AG04450 (cell line): ENCODE measurements at places on chromosomes 2 and 18. TPM values are rescaled to one million over a fixed set of nuclear protein-coding genes. Genes with fewer than 3 reads are reported as not detected.

DNA sequence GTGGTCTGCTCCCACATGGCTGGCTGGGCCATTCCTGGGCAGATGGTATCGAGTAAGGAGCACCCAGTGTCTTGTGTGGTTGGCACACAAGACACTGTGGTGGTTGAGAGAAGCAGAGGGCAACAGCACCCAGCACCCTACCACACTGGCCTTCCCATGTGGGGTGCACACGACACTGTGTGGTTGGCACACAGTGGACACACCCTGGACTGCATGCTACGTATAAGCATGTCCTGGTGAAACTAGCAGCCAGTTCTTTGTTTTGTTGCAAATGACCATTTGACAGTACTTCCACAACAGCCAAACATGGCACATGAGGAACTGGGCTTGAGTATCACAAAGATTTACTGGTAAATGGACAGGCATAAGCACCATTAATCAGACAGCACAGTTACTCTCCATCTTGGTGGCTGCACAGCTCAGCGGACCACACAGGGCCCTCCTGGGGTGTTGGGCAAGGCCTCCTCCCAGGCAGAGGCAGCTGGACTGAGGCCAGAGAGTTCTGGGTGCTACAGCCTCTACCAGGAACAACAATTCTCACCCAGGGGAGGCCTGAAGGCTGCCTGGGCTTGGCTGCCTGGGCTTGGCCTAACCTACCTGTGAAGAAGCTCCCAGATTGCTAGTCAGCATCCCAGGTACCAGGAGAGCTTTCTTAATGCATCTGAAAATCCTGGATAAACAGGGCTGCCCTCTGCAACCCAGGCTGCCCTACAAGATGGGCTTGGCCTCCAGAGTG is 59.3 kb upstream of the ALPP start:
- DNase-seq = no peak

DNA sequence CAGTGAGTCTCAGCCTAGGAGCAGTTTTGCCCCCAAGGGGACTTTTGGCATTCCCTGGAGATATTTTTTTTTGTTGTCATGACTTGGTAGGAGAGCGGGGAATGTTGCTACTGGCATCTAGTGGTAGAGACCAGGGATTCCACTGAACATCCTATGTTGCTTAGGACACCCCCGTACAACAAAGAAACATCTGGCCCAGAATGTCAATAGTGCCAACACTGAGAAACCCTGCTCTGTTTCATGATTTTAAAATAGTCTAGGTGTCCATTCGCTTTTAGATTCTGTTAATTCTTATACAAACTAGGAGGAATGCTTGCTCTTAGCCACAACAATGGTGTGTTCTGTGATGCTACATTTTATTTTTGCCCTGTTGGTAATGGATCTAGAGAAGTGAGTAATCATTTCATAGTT is 225.8 kb upstream of the SIX3 start:
- no peak for DNase-seq

DNA sequence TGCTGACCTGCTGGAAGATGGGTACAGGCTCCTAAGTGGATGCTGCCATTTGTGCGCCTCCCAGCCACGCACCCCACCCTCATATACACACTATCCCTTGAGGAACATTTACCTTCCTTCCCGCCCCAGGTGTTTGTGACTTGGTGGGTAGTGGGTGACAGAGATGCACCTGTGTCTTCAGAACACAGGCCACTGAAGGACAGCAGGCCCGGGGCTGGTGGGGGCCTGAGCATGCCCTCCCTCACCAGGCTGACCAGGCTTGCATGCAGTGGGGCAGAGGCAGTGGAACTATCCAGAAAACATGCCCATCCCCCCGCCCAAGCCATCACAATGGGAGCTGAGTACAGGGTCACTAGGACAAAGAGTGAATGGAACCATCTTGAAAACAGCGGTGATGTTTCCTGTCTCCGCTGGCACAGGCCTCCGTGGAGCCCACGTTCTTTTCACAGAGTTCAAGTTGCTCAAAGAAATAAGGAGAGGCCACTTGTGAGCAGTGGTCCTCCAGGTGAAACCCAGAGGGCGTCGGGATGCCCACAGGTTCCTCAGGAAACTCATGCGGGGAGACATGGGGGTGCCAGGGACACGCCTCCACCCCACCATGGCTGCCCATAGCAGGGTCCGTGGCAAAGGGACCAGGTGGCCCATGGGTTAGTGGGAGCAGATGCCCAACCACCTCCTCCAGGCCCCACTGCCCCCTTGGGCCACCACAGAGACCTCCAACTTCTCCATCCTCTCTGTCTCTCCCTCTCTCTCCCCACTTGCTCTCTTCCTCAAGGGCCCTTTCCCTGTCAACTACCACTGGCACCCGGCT is 90.9 kb downstream of the MALT1 start:
- DNase-seq = no peak

- DNase-seq = no peak
Measured at GRCh38 chr2:56009758-56010458, 86.3 kb upstream of the EFEMP1 start.

DNA sequence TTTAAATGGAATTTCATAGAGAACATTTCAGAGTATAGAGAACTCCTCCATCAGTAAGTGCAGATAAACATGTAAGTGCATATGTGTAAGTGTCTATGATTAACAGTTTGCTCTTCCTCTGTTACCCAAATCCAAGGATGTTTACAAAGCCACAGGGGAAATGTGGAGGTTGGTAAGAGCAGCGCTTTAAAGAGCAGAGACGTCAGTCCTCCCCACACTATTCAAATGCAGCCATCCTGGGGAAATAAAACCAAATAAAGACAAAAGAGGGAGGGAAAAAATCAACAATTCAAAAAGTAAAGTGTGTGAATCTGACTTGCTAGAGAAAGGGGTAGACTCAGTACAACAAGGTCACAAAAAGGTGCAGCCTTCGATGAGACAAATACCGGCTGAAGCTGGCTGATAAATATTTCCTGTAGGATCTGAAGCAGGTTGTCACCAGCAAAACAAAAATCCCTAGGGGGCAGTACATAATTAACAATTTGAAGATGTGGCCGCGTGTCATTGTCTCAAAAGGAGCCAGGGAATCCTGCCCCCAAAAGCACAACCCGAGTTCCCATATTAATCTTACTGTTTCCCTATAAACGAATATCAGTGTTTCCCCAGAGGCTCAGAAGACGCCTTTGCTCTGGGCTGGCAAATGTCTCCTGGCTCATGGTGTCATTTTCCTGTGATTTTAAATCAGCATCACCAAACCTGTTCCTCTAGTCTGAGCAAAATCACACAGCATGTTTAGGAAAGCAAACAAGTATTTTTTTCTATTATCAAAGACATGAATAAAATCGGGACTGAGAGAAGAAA is 216.5 kb downstream of the CDCA7 start:
- DNase-seq = no peak

- no peak for DNase-seq
Measured at GRCh38 chr2:170975127-170975942, 46.3 kb downstream of the GORASP2 start.

DNA sequence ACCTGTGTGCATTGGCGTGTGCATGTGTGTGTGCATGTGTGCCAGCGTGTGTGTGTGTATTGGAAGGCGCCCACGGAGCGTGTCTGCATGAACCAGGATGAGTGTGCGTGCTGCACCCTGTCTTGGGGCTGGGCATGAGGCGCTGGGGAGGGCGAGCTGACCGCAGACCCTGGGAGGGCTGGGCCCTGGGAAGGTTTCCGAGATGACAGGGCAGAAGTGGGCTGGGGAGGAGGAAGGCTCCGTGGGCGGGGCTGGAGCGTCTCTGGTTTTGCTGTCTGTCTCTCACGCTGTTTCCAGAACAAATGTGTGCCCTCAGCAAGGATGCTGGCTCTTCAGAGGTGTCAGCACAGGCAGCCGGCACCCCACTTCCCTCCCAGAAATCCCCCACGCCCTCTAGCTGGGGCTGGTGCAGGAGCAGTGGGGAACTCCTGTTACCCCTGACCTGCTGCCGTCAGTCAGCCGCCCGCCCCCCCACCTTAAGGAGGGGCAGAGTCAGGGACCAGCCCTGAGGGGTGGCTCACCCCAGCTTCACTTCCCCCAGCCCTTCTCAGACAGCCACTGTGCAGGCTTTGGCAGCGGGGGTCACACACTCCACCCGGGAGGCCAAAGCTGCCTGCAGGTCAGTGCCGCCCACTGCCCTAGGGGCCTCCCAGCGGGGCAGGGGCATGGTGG is at the start of gene GPR35:
Gene GPR35, plus strand, starts transcription at position 531 of the 672 bp plus-strand sequence. CDS start 4,473 bp downstream, outside the sequence.
- no peak for DNase-seq

CFC1 gene
- not detected in 2 replicates for polyA plus RNA-seq

DNA sequence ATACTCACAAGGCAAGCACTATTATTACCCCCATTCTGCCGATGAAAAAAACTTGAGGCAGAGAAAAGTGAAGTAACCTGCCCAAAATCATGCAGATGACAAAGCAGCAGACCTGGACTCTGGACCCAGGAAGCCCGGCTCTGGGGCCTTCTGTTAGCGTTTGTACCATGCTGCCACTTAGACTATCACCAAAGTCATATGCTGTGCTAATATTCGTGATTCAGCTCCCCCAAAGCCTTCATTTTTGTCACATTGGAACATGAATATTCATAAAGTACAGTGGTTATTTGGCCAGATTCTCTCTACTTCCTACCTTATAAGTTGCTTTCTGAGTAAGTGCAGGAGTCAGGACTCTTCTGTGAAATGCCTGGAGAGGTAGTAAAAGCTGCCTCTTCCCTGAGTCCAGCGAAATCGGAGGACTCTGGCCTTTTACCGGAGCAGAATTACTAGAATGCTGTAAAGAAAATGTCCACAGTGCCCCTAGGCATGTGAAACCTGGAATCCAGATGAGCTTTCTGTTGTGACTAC is 86.7 kb downstream of the FTCDNL1 start:
- DNase-seq = no peak

GRCh38 chr2:204150721-204151120 is 214.2 kb downstream of the ICOS start:
- DNase-seq = no peak

- no peak for DNase-seq
Measured at GRCh38 chr2:152376385-152376784, 41.4 kb downstream of the FMNL2 start.

DNA sequence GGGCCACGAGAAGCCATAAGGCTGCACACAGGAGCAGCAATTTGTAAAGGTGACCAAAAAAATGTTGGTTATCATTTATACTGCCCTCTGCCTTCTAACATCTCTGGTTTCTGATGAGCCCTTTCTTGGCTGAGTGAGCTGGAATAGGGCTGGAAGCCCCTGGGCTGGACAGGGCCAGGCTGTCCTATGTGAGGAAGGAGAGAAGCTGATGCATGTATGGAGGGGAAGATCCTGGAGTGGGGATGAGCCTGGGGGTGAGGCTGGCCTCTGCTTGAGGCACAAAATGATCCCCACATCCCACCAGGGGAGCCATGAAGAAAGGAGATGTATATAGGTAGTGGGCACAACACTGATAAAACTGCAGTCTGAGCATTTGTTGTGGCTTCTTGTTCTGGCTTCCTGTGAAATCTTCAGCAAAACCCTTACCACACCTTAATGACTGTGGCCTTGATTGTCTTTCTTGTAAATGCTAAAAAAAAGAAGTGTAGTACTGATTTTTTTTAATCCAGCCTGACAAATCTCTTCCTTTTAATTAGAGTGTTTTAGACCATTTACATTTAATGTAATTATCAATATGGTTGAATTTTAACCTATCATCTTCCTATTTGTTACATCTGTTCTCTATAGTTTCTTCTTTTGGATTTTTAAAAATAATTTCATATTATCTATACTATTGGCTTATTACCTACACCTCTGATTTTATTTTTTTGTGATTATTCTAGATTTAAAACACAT is 5.6 kb downstream of the SNED1 start:
- DNase-seq = no peak

CYB5A gene
- 93.5 and 95.2 TPM in 2 replicates for polyA plus RNA-seq

DNA sequence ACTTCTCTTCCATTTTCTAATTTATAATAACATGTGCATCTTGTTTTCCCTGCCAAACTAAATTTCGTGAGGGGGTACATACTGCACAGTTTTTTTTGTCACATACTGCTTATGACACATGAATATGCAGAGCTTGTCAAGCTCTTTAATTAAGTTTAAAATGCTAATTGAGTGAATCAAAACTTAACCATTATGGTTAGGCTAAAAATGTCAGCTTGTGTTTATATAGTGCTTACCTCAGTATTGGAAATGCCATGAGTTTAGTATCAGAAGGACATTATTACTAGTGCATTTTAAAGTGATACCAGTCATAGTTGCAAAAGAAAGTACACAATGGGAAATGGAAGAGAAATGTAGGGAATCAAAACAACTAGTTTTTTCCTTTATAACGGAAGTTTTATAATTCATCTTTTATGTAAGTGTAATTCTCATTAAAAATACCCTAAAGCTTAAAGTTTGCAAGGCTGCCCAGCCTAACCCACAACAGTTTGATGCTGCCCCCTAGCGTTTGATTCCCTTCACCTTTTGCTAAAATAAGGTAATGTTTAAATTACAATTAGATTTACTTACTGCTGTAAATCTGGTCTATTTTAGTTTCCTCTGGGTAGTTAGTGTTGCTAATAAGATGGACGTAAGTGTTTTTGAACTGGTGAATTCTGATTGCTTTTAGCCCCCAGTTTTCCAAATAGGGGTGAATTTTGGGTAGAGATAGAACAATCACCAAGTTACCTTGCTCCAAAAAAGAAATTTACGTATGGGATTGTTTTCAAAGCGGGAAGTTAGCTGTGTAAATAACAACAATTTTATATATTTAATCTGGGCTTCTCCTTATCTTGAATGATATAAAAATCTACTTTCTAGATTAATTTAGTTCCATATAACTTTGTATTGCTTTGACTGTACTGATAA is 3.2 kb downstream of the SLC39A10 start:
- peak; percentile 66 for DNase-seq

CRACDL gene
- polyA plus RNA-seq = not detected in 2 replicates

TMEFF2 gene
- 3.4 and 4.1 TPM in 2 replicates for polyA plus RNA-seq

HTR2B gene
- 1.2 TPM in 2 replicates for polyA plus RNA-seq

DUSP28 gene
- polyA plus RNA-seq = 4.4 and 6.1 TPM in 2 replicates

DNA sequence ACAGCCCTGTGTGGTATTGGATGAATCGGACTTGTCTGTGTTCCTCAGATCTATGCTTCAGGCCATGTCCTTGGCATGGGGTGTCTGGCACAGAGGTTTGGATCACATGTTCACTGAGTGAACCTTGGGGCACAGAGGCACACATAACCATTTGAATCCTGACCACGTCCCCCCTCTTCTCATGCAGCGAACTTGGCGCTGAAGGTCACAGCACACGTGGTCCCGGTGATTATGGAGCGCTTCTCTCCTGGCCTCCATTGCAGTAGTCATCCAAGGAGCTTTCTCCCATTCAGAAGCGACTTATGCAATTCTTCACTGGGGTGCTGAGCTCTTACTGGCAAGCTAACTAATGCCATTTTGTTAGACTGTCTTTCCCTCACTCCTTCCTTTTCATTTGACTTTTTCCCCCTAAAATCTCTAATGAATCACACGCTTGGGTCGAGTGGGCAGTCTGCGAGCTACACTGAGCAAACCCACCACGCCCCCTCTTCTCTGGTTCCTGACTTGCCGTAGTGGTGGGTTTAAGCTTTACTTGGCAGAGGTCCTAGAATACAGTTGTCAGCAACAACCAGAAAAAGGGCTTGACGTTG is 59.4 kb downstream of the KCNG2 start:
- DNase-seq = no peak
